ENCODE measurements at places on chromosomes 7 and 10.

GRCh38 chr7:55073976-55074528 lies 55.2 kb downstream of the EGFR start:
- DNase-seq, result peak; percentile 98
- peaks cover 71% of the 10 kb centered on the region for H3K36me3 ChIP-seq
- peak overlapping the region; percentile 80 for H3K4me3 ChIP-seq
- peak overlapping the region; percentile 100 for H3K27ac ChIP-seq
- H3K4me1 ChIP-seq, result peaks cover 34% of the 10 kb centered on the region

- no peaks in the 10 kb centered on the region for H3K27me3 ChIP-seq
- no peaks in the 10 kb centered on the region for H3K4me1 ChIP-seq
- peaks cover 60% of the 10 kb centered on the region for H3K36me3 ChIP-seq
Observed at GRCh38 chr7:5230265-5231067, 40.4 kb downstream of the WIPI2 start.

GRCh38 chr10:61845196-61845949 lies 56.1 kb upstream of the ARID5B start:
- H3K27me3 ChIP-seq, result no peaks in the 10 kb centered on the region
- DNase-seq, result no peak
- no peak overlapping the region for H3K27ac ChIP-seq
- H3K36me3 ChIP-seq, result no peaks in the 10 kb centered on the region

- H3K27me3 ChIP-seq, result no peaks in the 10 kb centered on the region
- no peak overlapping the region for H3K27ac ChIP-seq
- peaks cover 23% of the 10 kb centered on the region for H3K4me1 ChIP-seq
- H3K4me3 ChIP-seq, result peak overlapping the region; percentile 19
- H3K36me3 ChIP-seq, result no peaks in the 10 kb centered on the region
Observed at GRCh38 chr10:48364659-48365405, 58.4 kb downstream of the MAPK8 start.

GRCh38 chr10:106757521-106757920 lies 407.0 kb downstream of the SORCS1 start:
- no peak overlapping the region for H3K27ac ChIP-seq
- H3K36me3 ChIP-seq, result no peaks in the 10 kb centered on the region
- H3K4me3 ChIP-seq, result no peak overlapping the region
- H3K27me3 ChIP-seq, result no peaks in the 10 kb centered on the region
- no peaks in the 10 kb centered on the region for H3K4me1 ChIP-seq

DNA sequence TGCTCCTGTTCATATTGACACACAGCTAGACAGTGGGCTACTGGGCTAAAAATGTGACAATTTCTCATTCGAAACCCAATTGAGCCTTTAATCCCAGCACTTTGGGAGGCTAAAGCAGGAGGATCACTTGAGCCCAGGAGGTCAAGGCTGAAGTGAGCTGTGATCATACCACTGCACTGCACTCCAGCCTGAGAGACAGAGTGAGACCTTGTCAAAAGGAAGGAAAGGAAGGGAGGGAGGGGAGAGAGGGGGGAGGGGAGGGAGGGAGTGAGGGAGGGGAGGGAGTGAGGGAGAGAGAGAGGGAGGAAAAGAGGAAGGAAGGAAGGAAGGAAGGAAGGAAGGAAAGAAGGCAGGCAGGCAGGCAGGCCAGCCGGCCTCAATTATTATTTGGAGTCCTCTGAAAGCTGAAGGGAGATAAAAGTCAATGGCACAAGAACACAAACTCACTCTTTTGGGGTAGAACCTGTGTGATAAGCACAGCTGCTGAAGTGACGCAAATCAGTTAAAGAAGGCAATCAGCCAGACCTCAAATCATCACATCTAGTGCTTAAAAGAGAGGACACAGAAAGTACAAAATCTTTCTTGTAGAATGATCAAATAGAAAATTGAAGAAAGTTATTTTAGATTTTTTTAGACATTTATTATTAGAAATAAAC lies 98.1 kb downstream of the CCDC71L start:
- H3K4me1 ChIP-seq, result peaks cover 13% of the 10 kb centered on the region
- no peak for DNase-seq
- H3K27me3 ChIP-seq, result no peaks in the 10 kb centered on the region
- no peak overlapping the region for H3K4me3 ChIP-seq
- no peak overlapping the region for H3K27ac ChIP-seq
- H3K36me3 ChIP-seq, result no peaks in the 10 kb centered on the region

DNA sequence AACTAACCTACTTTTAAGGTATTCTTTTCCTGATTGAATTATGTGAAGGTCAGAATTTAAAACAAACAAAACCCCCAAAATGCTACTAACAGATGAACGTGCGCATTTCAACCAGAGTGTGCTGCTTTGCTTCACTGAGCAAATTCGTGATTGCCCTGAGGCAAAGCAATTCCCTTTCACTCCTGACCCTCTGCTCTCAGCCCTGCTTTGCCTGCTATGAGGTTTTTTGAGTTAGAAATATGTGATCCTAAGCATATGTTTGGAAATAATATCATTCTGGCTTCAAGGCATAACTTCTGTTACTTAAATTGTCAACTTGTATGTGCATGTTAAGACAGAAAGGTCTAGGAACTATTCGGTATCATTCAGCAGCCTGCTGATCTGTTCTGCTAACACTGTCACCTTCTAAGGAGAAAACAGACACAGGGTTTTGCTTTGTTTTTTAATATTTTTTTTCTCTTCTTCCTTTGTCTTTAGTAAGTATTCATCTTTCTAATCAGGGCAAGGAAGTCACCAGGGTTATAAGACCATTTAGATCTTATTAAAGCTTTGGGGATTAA lies 124.2 kb downstream of the GNAT3 start:
- peaks cover 6% of the 10 kb centered on the region for H3K4me1 ChIP-seq
- no peaks in the 10 kb centered on the region for H3K27me3 ChIP-seq
- no peak for DNase-seq
- H3K36me3 ChIP-seq, result no peaks in the 10 kb centered on the region
- H3K27ac ChIP-seq, result no peak overlapping the region

DNA sequence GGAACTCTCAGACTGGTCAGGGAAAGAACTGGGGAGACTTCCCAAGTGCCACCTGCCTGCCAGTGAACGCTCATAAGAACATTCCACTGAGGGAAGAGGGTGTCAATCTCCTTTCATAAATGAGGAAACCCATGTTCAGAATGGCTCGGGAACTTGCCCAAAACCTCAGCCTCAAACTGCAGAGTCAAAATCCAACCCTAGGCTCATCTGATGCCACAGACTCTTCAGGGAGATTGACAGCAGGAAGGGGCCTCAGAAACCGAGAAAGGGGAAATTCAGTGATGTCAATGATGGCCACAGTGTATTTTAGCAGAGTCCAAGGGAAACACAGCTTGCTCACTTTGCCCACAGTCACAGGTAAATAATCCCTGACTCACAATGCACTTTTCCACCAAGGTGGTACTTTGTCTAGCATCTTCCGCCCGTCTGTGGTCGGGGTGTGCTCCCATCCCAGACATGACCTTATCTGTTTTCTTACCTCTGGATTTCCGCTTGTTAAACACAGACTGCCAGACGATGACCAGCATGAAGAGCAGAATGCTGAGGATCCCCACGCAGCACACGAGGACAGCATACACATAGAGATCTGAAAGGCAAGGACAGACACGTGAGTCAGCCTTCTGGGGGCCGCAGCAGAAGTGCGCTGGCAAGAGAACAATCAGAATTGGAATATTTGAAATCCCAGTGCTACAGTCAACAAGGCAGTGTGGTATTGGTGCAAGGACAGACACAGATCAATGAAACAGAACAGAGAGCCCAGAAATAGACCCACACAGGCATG lies 38.4 kb downstream of the VSTM4 start:
- H3K27ac ChIP-seq, result no peak overlapping the region
- H3K36me3 ChIP-seq, result no peaks in the 10 kb centered on the region
- no peaks in the 10 kb centered on the region for H3K4me1 ChIP-seq
- H3K4me3 ChIP-seq, result no peak overlapping the region
- peaks cover 47% of the 10 kb centered on the region for H3K27me3 ChIP-seq
- DNase-seq, result no peak

DNA sequence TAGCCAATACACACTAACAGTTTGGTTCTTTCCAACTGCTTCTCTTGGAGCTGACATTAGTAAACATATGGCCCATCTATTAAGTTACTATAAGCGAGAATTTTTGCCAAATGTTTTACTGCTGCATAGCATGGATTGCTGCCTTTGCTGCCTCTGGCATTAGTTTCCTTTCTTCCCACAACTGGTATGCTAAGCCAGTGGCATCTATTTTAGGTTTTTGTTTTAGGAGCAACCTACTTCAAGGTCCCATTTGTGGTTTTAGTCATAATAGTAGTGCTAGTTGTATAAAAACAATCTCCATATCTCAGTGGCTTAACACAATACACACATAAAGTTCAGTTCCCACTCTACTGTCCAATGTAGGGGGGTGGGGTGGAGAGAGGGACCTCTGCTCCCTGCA lies 25.9 kb upstream of the PANK1 start:
- H3K36me3 ChIP-seq, result no peaks in the 10 kb centered on the region
- no peak overlapping the region for H3K4me3 ChIP-seq
- H3K4me1 ChIP-seq, result no peaks in the 10 kb centered on the region
- no peaks in the 10 kb centered on the region for H3K27me3 ChIP-seq

DNA sequence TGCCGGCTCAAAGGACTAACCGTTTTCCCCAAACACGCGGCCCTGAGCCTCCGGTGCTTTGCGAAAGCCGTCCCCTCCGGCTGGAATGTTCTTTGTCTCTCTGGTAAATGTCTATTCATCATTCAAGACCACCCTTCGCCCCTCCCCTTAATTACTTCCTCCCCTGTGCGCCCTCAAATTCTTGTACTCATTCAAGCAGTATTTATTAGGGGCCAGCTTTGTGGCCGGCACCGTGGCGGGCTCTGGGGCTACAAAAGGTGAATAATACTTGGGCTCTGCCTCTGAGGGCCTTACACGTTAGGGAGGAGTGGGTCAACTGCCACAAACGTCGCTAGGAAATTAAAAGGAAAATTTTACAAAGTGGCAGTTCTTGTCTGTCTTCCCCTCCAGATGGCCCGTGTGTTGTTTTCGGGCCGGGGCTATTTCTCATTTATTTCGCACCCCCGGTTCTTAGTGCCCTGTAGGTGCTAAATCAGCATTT lies 1.5 kb upstream of the MEST start:
- no peak overlapping the region for H3K4me3 ChIP-seq
- H3K36me3 ChIP-seq, result peaks cover 18% of the 10 kb centered on the region
- no peak overlapping the region for H3K27ac ChIP-seq
- peaks cover 25% of the 10 kb centered on the region for H3K4me1 ChIP-seq

DNA sequence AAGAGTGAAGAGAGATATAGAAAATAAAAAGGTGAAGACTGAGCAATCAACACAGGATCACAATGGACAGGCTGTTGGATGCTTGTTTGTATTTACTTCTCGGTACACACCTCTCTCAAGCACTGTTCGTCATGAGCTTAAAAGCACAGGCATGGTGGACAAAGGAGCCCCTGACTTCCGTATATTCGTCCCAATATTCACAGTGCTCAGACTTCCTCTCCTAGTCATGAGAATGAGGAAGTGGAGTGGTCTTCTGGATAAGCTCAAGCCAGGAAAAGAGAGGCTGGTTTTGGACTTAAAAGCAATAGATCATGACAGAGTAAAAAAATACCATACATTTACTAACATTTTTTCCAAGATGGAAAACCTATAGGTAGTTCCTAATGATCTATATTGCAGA lies 172.5 kb downstream of the SORCS1 start:
- DNase-seq, result no peak
- no peaks in the 10 kb centered on the region for H3K4me1 ChIP-seq
- no peaks in the 10 kb centered on the region for H3K27me3 ChIP-seq
- H3K36me3 ChIP-seq, result no peaks in the 10 kb centered on the region

GRCh38 chr7:87339373-87339897 lies 6.0 kb upstream of the CROT start:
- H3K4me1 ChIP-seq, result peaks cover 22% of the 10 kb centered on the region
- no peak for DNase-seq
- H3K4me3 ChIP-seq, result no peak overlapping the region
- H3K27me3 ChIP-seq, result no peaks in the 10 kb centered on the region
- peaks cover 21% of the 10 kb centered on the region for H3K36me3 ChIP-seq
- no peak overlapping the region for H3K27ac ChIP-seq

DNA sequence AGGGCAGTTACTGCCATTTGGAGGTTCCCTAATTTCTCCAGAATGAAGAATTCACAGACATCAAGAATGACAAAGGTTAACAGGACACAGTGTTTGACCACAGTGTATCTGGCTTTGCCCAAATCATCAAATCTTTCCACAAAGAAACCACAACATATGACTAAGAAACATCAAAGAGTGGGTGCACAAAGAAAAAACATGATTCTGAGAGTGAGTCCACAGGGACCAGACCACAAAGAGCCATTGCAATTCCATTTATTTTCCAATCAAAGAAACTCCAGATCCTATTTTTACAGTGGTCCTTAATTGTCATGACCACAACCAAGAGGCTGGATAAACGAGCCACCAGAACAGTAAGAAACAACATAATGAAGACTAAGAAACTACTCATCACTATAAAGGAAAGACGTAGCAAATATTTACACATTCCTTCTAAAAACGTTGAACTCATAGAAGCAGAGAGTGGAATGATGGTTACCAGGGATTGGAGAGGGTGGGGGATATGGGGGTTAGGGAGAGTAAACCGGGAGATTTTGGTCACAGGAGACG lies 286.5 kb downstream of the DOCK4 start:
- DNase-seq, result peak; percentile 23
- peaks cover 11% of the 10 kb centered on the region for H3K4me1 ChIP-seq

DNA sequence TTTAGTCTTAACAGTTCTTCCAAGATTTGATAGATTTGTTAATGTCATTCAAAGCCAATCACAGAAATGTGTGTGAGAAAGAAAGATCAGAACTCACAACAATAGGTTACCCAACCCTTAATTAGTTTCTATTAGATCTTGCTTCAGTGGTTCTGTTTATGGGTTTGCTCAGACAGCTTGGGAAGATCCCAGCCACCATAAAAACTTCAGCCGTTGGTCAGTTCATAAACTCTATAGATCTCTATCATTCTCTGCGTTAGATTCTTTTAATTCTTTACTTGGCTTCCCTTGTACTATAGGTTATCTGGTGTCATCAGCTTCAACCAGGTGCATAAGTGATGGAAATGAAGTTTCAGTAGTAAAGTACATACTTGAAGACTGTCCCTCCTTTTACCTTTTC lies 54.4 kb downstream of the ZNF277 start:
- no peak overlapping the region for H3K4me3 ChIP-seq
- no peaks in the 10 kb centered on the region for H3K27me3 ChIP-seq
- DNase-seq, result no peak

DNA sequence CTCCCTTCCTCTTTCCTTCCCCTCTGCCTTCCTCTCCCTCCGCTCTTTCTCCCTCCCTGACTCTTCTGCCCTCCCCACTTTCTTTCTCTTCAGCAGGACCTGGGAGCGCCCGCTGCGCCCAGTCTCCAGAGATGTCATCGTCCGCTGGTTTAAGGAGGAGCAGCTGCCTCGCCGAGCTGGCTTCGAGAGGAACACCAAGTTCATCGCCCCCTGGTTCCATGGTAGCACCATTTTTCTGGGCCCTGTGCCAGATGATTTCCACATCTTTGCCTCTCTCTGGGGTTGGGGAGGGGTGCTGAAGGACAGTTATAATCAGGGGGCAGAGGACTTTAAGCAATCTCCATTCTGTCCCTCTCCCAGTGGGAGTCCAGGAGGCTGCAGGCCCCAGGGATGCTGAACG lies 71.6 kb downstream of the SH2D4B start:
- H3K4me3 ChIP-seq, result no peak overlapping the region
- no peak overlapping the region for H3K27ac ChIP-seq
- no peaks in the 10 kb centered on the region for H3K27me3 ChIP-seq
- no peaks in the 10 kb centered on the region for H3K36me3 ChIP-seq

- peaks cover 11% of the 10 kb centered on the region for H3K4me1 ChIP-seq
- no peaks in the 10 kb centered on the region for H3K27me3 ChIP-seq
- peak overlapping the region; percentile 68 for H3K27ac ChIP-seq
- H3K36me3 ChIP-seq, result no peaks in the 10 kb centered on the region
Observed at GRCh38 chr10:18240185-18240882, 100.1 kb downstream of the CACNB2 start.

All from MCF 10A (cell line).